ENCODE measurements at places on chromosomes 13 and 19. TPM values are rescaled to one million over a fixed set of nuclear protein-coding genes. Genes with fewer than 3 reads are reported as not detected.

MAP4K1 gene
- 1.4 TPM for total RNA-seq

GRCh38 chr13:79457948-79458347 is 23.0 kb upstream of the NDFIP2 start:
- no peaks in the 10 kb centered on the region for H3K36me3 ChIP-seq
- no peaks in the 10 kb centered on the region for H3K4me1 ChIP-seq
- H3K27me3 ChIP-seq = no peaks in the 10 kb centered on the region
- no peak for DNase-seq
- H3K27ac ChIP-seq = no peak overlapping the region
- no peak overlapping the region for H3K4me3 ChIP-seq

ZNF814 gene
- 16.6 TPM for total RNA-seq

DNA sequence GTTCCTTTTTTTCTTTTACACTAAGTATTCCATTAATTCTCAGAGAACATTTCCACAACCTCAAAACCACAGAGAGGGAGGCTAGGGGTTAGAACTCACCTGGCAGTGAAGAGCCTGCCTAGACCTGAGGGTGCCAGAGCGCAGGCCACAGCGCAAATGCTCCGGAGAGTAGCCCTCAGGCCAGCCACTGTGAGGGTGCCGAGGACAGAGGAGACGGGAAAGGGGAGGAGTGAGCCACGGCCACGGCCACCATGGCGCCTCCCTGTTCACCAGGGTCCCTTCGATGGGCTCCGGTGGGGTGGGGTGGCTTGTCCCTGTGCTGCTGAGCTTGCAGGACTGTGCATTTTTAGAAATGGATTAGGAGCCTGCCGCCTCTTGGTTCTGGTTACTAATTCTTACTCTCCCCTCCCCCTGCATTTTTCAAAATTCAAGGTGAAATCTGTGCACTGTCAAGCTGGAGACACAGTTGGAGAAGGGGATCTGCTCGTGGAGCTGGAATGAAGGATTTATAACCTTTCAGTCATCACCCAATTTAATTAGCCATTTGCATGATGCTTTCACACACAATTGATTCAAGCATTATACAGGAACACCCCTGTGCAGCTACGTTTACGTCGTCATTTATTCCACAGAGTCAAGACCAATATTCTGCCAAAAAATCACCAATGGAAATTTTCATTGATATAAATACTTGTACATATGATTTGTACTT is 58.8 kb downstream of the GGACT start:
- H3K4me1 ChIP-seq = no peaks in the 10 kb centered on the region
- H3K27me3 ChIP-seq = no peaks in the 10 kb centered on the region
- H3K4me3 ChIP-seq = no peak overlapping the region
- no peak for DNase-seq
- H3K27ac ChIP-seq = no peak overlapping the region

- H3K36me3 ChIP-seq = no peaks in the 10 kb centered on the region
- DNase-seq = no peak
- H3K4me1 ChIP-seq = no peaks in the 10 kb centered on the region
- no peaks in the 10 kb centered on the region for H3K27me3 ChIP-seq
These were observed 272.8 kb downstream of the OLFM4 start for GRCh38 chr13:53301449-53301848.

FUT1 gene
- total RNA-seq = 0.52 TPM

- H3K4me1 ChIP-seq = peaks cover 3% of the 10 kb centered on the region
- no peaks in the 10 kb centered on the region for H3K27me3 ChIP-seq
- no peak overlapping the region for H3K27ac ChIP-seq
- DNase-seq = no peak
- no peaks in the 10 kb centered on the region for H3K36me3 ChIP-seq
These were observed 1599.1 kb downstream of the PCDH9 start for GRCh38 chr13:65631078-65631477.

ANKRD24 gene
- total RNA-seq = 0.47 TPM

DNA sequence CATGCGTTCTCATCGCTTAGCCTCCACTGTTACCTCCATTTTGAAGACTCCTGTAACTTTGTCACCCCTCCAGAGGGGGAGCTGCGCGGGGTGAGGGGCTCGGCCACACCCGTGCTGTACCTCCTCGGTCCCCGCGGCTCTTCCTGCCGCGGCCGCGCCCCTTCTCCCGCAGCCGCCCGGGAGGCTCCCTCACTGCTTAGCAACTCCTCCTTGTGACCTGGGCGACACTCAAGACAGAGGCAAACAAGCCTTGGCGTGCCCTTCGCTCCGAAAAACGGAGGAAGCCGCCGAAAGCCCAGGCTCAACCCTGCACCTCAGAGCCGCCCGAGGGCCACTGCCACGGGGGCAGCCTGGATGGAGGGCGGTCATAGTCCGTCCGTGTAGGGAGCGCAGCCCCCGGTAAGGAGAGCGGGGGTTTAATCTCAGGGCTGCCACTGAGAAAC is 494.3 kb downstream of the FOXO1 start:
- no peak for DNase-seq
- H3K27me3 ChIP-seq = no peaks in the 10 kb centered on the region
- no peak overlapping the region for H3K27ac ChIP-seq
- H3K36me3 ChIP-seq = no peaks in the 10 kb centered on the region

DNA sequence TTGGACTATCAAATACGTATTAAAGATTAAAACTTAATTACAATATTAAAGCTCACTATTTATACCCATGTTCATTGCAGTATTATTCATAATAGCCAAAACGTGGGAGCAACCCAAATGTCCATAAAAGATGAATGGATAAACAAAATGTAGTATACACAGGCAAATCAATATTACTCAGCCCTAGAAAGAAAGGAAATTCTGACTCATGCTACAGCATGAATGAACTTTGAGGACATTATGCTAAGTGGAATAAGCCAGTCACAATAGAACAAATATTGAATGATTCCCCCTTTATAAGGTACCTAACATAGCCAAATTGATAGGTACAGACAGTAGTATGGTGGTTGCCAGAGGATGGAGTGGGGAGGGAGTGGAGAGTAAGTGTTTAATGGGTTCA is 457.3 kb downstream of the FGF14 start:
- H3K4me3 ChIP-seq = no peak overlapping the region
- no peak for DNase-seq
- no peaks in the 10 kb centered on the region for H3K4me1 ChIP-seq

GRCh38 chr19:55197528-55197927 is 11.8 kb downstream of the PTPRH start:
- DNase-seq = no peak
- H3K4me1 ChIP-seq = no peaks in the 10 kb centered on the region
- no peak overlapping the region for H3K4me3 ChIP-seq
- peaks cover 15% of the 10 kb centered on the region for H3K27me3 ChIP-seq

Measured in chondrocyte (in vitro differentiated cells).